Regular cardiac myocyte (primary cell): ENCODE measurements at places on chromosomes 11 and 22. TPM values are rescaled to one million over a fixed set of nuclear protein-coding genes. Genes with fewer than 3 reads are reported as not detected.

INS gene
- total RNA-seq, result not detected in 2 replicates

YAP1 gene
- 157 and 180 TPM in 2 replicates for total RNA-seq

POU2AF1 gene
- total RNA-seq, result not detected in 2 replicates

OTUB1 gene
- total RNA-seq, result 47.6 and 92.2 TPM in 2 replicates

C11orf91 gene
- not detected in 2 replicates for total RNA-seq

DEPDC7 gene
- total RNA-seq, result 5.1 and 5.8 TPM in 2 replicates

OR52I2 gene
- not detected in 2 replicates for total RNA-seq

SOX10 gene
- not detected in 2 replicates for total RNA-seq

ADM2 gene
- 0.58 and 1.1 TPM in 2 replicates for total RNA-seq

GVQW3 gene
- total RNA-seq, result 1.2 and 2.0 TPM in 2 replicates

ANO1 gene
- total RNA-seq, result 0.58 and 3.7 TPM in 2 replicates

RTN4RL2 gene
- total RNA-seq, result not detected in 2 replicates

SLC22A12 gene
- total RNA-seq, result not detected in 2 replicates

CRYBB2 gene
- not detected in 2 replicates for total RNA-seq

PKNOX2 gene
- total RNA-seq, result 0.38 and 3.1 TPM in 2 replicates

UBQLNL gene
- total RNA-seq, result under 0.01 TPM in 1 of 2 replicates, not detected in the other

OR8D1 gene
- under 0.01 TPM in 1 of 2 replicates, not detected in the other for total RNA-seq

HBE1 gene
- not detected in 2 replicates for total RNA-seq

IL18BP gene
- total RNA-seq, result 1.5 and 3.4 TPM in 2 replicates

CARD16 gene
- total RNA-seq, result 6.1 and 6.5 TPM in 2 replicates

HBG2 gene
- not detected in 2 replicates for total RNA-seq

OTOG gene
- not detected in 2 replicates for total RNA-seq

LARGE2 gene
- not detected in 2 replicates for total RNA-seq

EFCAB6 gene
- 0.96 and 2.3 TPM in 2 replicates for total RNA-seq

DSCAML1 gene
- under 0.01 TPM in 1 of 2 replicates, not detected in the other for total RNA-seq

PRRG4 gene
- under 0.01 TPM in 2 replicates for total RNA-seq

SLC22A8 gene
- not detected in 2 replicates for total RNA-seq

MAPK11 gene
- 3.9 and 4.6 TPM in 2 replicates for total RNA-seq

NAA40 gene
- 5.9 and 10.9 TPM in 2 replicates for total RNA-seq

MCAM gene
- 54.6 and 130 TPM in 2 replicates for total RNA-seq

FERMT3 gene
- total RNA-seq, result 6.7 and 9.6 TPM in 2 replicates

KREMEN1 gene
- total RNA-seq, result 1.3 and 3.4 TPM in 2 replicates

RIMBP3C gene
- total RNA-seq, result 0.38 and 0.56 TPM in 2 replicates

PTGDR2 gene
- total RNA-seq, result 0.19 and 2.3 TPM in 2 replicates

LIF gene
- 79.2 and 97.8 TPM in 2 replicates for total RNA-seq

TPBGL gene
- total RNA-seq, result 0.28 TPM in 1 of 2 replicates, not detected in the other

RCOR2 gene
- 1.3 and 1.7 TPM in 2 replicates for total RNA-seq

OSBP2 gene
- 1.1 and 1.3 TPM in 2 replicates for total RNA-seq

CST6 gene
- total RNA-seq, result 0.38 and 0.56 TPM in 2 replicates

GUCY1A2 gene
- 1.4 and 2.5 TPM in 2 replicates for total RNA-seq

EXPH5 gene
- total RNA-seq, result under 0.01 and 0.19 TPM in 2 replicates

TRIM51 gene
- not detected in 2 replicates for total RNA-seq

SYT9 gene
- under 0.01 TPM in 1 of 2 replicates, not detected in the other for total RNA-seq
